ENCODE measurements at places on chromosomes 11 and 22.

- peak; percentile 9 for DNase-seq
Measured at GRCh38 chr22:28801845-28802594, 1.7 kb upstream of the XBP1 start.

GRCh38 chr11:104442321-104442720 lies 278.4 kb upstream of the PDGFD start:
- no peak for DNase-seq

DNA sequence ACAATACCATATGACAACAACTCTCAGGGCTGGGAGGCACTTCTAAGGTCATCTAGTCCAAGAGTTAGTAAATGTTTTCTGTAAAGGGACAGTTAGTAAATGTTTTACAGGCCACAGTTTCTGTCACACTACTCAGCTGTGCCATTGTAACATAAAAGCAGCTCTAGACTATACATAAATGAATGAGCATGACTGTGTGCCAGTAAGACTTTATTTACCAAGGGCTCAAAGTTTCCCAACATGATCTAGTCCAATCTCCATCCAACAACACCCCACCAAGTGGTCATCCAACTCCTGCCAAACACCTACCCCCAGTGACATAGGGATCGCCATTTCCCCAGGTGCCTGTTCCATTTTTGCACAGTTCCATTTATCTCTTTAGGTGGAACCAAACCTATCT lies 12.1 kb downstream of the SERGEF start:
- DNase-seq, result no peak

DNA sequence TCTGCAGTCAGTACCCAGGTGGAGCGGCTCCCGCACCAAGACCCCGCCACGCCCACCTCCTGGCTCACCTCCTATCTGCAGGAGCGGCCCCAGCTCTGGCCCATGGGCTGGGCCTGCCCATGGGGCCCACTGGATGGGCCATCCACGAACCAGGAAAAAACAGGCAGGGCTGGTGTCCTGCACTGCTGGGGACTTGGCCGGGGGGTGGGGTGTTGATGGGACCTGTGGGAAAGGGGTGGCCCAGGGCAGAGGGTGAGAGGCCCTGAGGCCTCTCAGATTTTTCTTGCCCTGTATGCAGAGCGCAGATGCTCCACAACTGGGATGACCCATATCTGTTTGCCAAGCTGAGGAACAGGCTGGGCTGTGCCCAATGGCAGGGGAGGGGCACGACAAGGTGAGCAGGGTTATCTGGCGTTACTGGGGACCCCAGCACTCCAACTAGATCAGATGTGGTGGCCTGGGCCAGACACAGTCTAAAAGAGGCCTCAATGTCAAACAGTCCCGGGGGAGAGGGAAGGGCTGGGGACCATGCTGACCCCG lies 2.7 kb upstream of the PIM3 start:
- DNase-seq, result no peak

DNA sequence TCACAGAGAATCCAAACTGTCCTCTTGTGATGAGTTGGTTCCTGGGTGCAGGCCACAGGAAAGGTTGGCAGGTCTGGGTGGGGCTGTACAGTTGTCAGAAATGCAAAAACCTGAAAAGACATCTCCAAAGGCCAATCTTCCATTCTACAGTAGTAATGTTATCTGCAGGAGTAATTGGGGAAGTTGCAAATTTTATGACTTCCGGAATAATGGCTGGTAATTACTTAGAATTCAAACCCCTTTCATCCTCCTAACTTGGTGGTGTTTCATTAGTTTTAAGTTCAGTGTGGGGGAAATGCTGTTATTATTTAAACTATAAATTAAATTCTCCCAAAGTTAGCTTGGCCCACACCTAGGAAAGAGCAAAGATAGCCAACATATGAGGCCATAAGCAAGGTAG lies 64.7 kb upstream of the FAT3 start:
- DNase-seq, result no peak

- DNase-seq, result no peak
Measured at GRCh38 chr11:13334034-13334786, 56.6 kb downstream of the BMAL1 start.

DNA sequence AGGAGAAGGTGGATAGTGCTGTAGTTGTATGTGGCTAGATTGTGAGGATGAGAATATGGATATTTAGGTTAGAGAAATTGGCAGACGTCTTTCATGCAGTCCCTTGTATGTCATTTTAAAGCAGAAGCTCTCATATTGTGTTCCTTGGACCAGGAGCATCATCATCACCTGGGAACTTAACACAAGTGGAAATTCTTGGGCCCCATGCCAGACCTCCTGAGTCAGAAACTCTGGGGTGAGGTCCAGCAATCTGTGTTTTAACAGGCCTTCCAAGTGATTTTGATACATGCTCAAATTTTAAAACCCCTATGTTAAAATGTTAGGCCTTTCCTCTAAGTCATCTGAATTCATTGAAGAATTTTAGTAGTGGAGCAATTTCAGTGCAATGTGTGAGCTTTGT lies 34.8 kb downstream of the JHY start:
- peak; percentile 37 for DNase-seq

DNA sequence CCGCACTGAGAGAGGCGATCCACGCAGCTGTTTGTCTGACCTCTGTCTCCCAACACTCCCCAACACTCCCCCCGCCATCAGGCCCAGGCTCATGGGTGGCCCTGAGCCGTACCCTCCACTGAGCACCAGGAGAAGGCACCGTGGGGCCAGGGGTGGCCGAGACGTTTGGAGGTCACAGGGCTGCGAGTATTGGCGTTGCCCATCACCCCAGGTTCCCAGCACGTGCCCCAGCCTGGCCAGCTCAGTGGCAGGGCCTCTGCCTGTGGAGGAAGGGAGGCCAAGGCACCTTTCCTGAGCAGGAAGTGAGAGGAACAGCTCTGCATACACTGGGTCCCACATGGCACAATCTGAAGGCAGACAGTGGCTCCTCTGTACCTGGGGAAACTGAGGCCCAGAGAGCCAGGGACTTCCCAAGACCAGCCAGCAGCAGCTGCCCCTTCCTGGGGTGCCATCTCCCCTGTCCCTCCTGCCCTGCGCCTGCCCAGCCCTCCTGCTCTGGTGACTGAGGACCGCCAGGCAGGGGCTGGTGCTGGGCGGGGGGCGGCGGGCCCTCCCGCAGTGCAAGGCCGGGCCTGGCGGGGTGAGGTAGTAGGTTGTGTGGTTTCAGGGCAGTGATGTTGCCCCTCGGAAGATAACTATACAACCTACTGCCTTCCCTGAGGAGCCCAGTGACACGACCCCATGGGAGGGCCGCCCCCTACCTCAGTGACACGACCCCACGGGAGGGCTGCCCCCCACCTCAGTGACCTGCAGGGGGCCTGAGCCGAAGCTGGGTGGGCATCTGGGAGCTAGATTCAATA lies 37.0 kb upstream of the PPARA start:
- peak; percentile 8 for DNase-seq

- peak; percentile 88 for DNase-seq
Measured at GRCh38 chr22:21652010-21652546, 10.0 kb downstream of the SDF2L1 start.

- DNase-seq, result no peak
Measured at GRCh38 chr11:27059431-27059830, 18.8 kb downstream of the BBOX1 start.

DNA sequence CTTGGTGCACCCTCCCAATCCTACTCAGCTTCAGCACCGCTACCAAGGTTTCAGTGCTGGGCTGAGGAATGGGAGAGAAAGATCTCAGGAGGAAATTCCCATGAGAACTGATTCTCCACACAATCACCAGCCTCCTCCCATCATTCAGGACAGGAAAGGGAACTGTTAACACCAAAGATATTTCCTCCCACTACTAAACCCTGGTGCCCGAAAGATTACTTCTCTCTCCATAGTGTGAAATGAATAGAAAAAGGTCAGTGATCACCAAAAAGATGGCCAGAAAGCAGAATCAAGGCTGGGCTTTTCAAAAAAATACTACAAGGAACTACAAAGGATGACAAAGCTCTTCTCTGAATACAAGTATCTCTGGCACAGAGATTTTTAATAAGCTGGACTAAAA lies 26.1 kb downstream of the TCIRG1 start:
- no peak for DNase-seq

DNA sequence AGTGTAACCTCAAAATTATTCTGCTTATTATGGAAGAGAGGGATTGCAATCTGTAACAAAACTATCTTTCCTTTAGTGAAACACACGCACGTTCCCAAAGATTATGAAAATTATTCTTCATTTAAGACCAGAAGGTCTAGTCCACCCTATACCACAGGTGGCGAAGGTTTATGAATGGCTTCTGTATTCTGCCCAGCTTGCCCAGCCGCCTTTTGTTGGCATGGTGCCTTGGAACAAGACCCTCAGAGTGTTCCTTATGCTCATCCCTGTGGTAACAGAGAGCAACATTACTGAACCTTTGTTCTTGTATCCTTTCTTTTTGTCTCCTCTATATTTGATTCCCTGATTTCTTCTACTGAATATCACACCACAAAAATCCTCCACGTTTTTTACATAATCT lies 116.4 kb downstream of the FAR1 start:
- no peak for DNase-seq

DNA sequence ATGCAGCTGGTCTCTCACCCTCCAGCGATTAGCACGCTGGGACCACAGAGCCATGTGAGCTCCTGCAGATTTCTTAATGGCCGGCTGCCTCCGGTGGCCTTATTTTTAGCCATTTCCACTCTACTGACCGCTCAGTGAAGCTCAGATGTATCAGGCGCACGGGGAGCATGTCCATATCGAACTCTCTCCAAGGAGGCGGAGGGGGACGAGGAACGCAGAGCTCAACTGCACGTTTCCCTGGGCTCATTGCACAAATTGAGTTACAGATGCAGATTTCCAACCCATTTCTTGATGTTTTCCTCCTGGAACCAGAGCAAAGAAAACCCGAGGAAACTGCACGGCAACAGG lies 207.1 kb downstream of the CTTN start:
- DNase-seq, result no peak

GRCh38 chr11:19987331-19987801 lies 172.9 kb downstream of the DBX1 start:
- no peak for DNase-seq

GRCh38 chr11:104164028-104164520 lies at the start of gene PDGFD:
TSS of gene PDGFD (minus strand) at chr11:104164147.
- peak; percentile 43 for DNase-seq

DNA sequence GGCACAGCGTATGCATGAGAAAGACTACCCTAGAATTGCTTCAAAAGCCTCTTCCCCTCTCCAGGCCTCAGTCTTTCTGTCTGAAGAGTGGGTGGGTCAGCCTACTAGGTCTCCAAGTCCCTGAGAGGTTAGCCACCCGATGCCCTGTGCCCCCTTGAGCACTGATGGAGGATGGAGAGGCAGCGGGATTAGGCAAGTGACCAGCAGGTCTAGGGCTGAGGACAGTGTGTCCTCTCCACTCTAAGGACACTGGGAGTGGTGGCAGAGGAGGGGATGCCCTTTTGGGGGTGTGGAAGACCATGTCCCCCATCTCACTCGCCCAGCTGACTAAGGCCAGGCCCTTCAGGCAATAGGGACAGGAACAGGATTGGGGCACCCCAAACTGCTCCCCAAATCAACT lies 72.2 kb upstream of the WNT11 start:
- no peak for DNase-seq

- peak; percentile 85 for DNase-seq
Measured at GRCh38 chr22:41598081-41598480, 8.4 kb upstream of the PMM1 start.

- DNase-seq, result no peak
Measured at GRCh38 chr11:1648653-1649420, 19.3 kb downstream of the KRTAP5-5 start.

DNA sequence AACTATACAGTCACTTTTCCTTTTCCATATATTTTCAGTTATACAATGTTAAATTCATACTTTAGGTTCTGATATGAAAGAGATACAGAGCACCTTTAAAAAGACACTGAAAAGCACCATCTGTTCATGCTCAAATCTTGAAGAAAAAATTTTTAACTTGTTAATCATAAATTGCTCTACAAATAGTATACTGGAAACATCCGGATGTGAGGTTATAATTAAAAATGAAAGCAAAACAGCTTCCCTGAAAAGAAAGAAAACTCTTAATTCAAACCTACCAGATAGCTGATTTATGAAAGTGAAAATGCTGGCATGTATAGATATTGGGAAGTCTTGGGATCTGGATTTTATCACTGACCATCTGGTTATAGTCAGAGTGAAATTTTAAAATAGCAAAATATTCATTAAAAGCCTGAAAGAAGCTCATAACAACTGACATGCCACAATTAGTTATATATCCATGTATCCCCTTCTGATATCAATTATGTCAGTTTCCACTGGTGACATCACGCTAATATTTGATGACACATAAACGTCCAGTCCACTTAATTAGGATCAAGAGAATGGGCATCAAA lies 740.0 kb downstream of the DLG2 start:
- peak; percentile 18 for DNase-seq

GRCh38 chr11:16775614-16776283 lies 37.3 kb downstream of the C11orf58 start:
- DNase-seq, result no peak

GRCh38 chr11:31802000-31802551 lies 9.0 kb downstream of the PAX6 start:
- no peak for DNase-seq

DNA sequence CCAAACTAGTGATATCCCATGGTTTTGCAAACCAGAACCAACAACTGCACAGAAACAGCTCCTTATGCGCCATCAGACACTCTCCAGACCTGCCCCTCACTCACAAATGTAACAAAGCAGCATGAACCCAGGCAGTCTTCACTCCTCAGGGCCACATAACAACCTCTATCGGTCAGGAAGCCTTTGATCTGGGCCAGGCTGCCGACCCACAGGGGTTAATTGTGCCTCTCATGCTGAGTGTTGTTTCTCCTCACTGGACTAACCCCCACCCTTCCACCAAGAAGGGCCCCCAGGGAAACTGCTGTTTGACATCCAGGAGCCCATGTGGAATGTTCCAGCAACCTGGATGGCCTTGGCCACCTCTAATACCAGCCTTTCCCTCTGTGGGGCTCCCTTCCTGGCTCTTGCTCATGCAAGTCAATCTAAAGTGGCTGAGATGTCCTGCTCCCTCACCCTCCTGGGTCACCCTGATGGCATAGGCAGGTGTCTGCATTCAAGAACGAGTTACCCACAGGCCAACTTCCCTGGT lies 7.9 kb upstream of the RGL4 start:
- DNase-seq, result no peak

GRCh38 chr11:103673773-103674172 lies 362.7 kb upstream of the DDI1 start:
- DNase-seq, result peak; percentile 74

- DNase-seq, result peak; percentile 85
Measured at GRCh38 chr22:19497245-19497644, 17.5 kb downstream of the CDC45 start.

- no peak for DNase-seq
Measured at GRCh38 chr11:113341388-113342165, 27.2 kb downstream of the TTC12 start.

- DNase-seq, result no peak
Measured at GRCh38 chr22:20228055-20228938, 39.8 kb downstream of the RTN4R start.
